ENCODE measurements at places on chromosomes 5 and 9.

DNA sequence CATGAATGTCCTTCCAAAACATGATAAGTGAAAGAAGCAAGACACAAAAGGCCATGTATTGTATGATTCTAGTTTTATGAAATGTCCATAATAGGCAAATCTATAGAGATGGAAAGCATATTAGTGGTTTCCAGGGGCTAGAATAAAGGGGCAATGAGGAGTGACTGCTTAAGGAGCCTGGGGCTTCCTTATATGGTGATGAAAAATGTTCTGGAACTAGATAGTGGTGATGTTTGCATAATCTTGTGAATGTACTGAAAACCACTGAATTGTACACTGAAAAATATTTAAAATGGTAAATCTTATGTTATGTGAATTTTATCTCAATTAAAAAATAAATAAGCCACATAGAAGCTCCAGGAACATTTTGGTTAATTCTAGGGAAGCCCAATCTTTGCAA is 144.4 kb upstream of the ANKRD55 start:
- no peak for DNase-seq

DNA sequence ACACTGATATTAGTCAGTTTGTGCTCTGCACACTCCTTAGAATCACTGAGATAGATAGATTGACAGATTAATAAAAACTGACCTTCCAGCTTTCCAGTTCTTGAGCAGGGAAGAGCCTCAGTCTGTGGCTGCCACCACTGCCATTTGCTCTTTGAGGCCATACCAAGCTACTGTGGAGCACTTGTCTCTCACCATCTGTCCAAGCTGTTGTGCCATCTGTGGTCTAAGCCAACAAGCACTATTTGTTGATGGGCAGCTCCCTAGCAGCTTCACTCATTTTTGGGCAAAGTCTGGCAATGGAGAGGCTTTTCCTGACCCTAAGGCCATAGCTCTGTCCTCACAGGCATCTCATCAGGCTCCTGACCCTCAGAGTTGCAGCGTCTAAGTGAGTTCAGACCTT is 30.4 kb downstream of the HTR1A start:
- no peak for DNase-seq

GRCh38 chr9:79477955-79478771 is 93.6 kb upstream of the TLE4 start:
- no peak for DNase-seq

DNA sequence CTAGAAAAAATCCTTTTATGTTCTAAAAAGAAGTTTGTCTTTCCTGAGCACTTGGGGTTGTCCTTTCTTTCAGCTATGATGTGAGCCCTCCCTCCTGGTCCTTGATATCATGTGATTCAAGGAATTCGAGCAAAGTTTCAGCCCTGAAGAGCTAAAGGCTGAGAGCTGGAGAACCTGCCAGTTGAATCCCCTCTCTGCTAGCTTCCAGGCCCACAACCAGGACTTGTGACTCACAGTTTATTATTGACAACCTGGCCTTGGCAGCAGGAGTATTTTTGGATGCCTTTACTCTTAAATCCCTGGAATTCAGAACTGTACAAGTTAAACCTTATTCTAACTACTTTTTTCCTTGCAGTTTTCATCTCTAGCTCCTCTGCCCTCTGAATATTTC is 182.8 kb downstream of the SPOCK1 start:
- no peak for DNase-seq

- no peak for DNase-seq
Measured at GRCh38 chr5:1885868-1886845, 3.4 kb upstream of the IRX4 start.

- DNase-seq: no peak
Measured at GRCh38 chr9:123450996-123451395, 95.0 kb downstream of the CRB2 start.

GRCh38 chr5:83069096-83069799 is 7.9 kb downstream of the TMEM167A start:
- DNase-seq: no peak

DNA sequence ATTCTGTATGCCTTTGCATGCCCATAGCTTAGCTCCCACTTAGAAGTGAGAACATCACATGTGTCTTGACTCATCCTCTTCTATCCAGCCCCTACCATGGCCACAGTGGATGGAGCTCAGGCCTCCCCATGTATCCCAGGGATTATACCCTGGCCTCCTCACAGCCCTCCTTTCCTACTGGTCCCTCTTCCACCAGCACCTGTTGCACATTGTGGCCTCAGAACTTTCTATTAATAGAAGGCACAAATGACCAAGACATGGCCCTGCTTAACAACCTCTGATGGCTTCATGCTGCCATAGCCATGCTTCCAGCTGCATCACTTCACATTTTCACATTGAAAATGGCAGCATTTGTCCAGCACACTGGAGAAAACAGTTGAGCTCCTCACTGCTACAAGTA is 315.4 kb downstream of the CDK5RAP2 start:
- DNase-seq: no peak

DNA sequence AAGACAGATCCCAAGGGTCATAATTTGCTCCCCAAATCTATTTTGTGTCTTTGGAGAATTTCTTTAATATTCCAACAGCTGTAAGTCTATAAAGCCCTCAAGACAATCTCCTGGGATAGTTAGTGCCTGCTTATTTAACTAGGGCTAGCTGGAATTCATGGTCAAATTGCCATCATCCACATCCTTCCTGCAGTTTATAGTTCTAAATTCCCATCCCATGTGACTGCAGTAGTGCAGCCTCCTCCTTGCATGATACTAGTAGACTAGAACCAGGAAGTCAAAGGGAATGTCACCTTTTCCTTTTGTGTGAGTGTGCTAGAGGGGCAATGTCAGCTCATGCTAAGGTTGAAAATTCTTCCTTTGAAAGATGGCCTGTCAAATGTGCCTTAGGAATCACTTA is 214.8 kb upstream of the PIK3R1 start:
- no peak for DNase-seq

GRCh38 chr5:119897537-119898370 is 268.4 kb downstream of the FAM170A start:
- DNase-seq: no peak

Data from stimulated activated CD8-positive, alpha-beta memory T cell treated with anti-CD3 and anti-CD28 coated beads, Interleukin-4, amount 100 ng/mL, for 1 hour (primary cell).